ENCODE measurements at places on chromosomes 11 and 22. TPM values are rescaled to one million over a fixed set of nuclear protein-coding genes. Genes with fewer than 3 reads are reported as not detected.

GRCh38 chr22:22974795-22975580 lies 87.4 kb downstream of the IGLL5 start:
- no peak for DNase-seq

DNA sequence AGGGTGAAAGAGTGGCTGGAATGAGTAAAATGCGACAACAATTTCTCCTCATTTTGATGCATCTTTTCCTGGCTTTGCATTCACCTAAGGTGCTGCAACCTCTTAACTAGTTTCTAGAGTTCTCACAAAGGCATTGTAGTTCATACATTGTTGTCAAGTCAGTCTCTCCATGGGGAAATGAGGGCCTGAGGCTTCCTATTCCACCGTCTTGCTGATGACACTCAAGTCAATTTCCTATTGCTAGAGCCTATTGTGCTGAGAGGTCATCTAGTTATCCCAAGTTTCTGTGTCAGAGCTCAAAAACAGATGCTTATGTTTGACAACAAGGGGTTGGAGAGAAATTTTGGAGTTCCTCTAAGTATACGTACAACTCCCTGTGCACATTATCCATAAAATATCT lies 11.6 kb upstream of the MS4A6A start:
- DNase-seq = no peak

DNA sequence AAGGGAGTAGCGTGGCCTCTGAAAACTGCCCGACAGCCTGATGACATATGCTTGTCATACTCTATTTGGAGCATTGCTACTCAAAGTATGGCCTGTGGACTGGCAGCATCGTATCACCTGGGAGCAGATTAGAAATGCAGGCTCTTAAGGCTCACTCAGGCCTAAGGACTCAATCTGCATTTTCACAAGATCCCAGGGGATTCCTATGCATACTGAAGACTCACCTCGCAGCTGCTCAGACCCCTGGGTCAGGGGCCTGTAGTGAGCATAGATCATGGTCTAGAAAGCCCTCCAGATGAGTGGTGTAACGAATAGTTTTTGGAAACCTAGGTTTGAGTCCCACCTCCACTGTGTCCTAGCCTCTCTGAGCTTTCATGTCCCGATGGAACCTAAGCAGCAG lies 126.3 kb downstream of the FEZ1 start:
- no peak for DNase-seq

DNA sequence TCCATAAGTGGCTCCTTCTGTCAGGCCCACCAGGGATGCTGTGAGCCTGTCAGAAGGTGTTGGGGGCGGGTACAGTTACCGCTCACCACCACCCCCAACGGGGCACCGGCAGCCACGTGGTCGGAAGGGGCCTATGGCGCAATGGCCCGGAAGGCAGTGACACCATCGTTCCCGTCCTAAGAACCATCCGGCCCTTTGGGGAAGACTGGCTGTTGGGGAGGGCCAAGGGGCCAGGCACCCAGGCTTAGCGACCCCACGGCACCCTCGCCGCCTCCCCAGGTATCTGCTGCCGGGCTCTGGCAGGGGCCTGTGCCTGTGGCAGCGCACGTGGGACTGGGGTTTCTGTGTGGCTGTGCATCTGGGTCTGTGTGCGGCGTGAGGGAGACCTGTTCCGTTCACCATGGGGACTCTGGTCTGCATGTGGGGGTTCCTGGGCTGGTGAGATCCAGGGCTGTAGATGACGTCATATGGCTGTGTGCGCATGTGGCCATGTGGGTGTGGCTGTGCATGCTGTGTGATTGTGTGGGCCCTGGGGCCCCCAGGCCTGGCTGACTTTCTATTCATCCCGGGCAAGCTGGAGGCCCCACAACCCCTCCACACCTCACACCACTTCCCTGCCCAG lies 717 bp downstream of the OSM start:
- DNase-seq = no peak

- no peak for DNase-seq
Observed at GRCh38 chr11:29634244-29634643, 382.6 kb downstream of the KCNA4 start.

DNA sequence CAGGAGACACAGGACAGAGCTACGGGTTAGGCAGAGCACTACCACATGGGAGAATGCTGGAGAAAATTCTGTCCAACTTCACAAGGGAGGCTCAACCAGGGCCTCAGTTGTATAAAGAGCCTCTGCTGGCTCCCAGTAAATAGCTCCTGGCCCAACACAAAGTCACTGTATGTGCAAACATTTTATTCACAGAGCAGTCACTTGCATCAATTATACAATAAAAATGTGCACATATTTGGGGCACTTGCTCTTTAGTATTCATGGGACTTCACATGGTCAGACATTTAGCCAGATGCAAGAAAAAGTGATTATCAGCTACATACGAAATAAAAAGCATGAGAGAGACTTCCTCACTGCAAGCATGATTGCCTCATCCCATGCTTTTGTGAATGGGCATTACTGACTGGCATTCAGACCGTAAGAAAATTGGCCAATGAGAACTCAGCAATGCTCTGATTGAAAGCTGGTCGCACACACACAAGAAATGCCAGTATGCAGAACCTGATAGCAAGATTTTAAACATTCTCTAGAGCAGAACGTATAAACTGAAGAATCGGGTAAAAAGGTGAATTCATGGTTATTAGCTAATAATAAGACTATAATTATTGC lies 39.4 kb downstream of the BLID start:
- no peak for DNase-seq

- no peak for DNase-seq
Observed at GRCh38 chr22:31938296-31938695, 6.0 kb upstream of the YWHAH start.

Gene DEUP1
- 1.3 TPM for polyA plus RNA-seq

Gene NPTXR
- 4.8 TPM for polyA plus RNA-seq

Gene KRTAP5-11
- polyA plus RNA-seq = not detected

Data from right renal pelvis (tissue), 4 donors.